ENCODE measurements at places on chromosomes 7 and 10.

DNA sequence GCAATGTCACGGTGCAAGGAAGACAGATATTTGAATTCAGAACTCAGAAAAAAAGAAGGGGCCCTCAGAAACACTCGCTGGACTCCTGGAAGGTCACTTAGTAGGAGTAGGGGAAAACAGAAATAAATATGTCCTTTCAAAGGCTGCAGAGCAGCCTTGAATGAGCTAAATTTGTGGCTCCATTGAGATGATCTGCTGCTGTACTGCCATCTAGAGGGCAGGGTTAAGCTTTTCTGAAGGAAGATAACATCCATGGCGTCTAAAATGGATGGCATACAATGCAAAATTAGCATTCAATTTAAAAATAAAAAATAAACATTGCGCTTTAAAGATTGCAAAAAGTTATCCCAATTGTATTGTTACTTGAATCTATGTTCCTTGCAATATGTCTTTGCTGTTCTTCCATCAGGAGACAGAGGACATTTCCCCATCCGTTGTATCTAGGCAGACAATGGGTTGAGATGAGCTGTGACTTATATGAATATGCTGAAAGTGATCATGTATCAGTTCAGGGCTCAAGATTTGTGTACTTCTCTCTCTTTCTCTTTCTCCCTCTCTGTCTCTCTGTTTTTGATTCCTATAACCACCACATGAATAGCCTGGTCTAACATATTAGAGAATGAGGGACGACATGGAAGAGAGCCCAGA is 642.2 kb downstream of the SH2D4B start:
- no peak for DNase-seq

DNA sequence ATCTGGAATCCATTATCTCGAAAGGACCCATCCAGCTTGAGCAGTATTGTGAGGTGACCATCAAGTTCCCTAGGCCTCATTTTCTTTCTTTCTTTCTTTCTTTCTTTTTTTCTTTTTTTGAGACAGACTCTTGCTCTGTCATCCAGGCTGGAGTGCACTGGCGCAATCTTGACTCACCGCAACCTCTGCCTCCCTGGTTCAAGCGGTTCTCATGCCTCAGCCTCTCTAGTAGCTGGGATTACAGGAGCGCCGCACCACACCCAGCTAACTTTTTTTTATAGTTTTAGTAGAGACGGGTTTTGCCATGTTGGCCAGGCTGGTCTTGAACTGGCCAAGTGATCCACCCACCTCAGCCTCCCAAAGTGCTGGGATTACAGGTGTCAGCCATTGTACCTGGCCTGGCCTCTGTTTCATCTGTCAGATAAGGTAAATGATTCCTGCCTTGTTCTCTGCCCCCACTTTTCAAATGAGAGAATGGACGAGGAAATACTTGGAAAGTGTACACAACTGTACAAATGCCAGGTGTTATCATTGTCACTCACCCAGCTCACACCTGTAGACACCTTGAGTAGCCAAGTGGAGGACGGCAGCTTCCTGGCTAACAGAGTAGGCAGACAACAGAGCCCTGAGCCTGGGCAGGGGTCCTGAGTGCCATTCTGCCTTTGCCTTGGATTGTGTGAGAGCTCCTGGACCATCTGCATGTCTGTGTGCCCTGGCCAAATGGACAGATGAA is 54.1 kb downstream of the HK1 start:
- no peak for DNase-seq

DNA sequence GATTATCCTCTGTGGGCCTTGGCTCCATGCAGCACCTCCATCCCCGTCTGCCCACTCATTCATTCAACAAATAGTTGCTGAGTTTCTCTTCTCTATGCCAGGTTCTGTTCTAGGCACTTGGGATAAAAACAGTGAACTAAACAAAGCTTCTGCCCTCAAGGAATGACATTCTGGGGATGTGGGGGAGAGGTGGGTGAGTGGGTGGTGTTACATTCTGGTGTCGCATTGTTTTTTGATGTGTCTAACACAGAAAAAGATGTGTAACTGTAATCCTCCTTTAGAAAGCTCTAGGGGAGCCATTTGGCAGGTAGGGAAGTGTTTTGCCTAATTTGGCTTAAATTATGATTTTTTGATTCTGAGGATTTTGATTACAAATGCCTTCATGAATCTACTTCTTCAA is 21.4 kb downstream of the AUTS2 start:
- DNase-seq = no peak

- DNase-seq = no peak
These were observed 167.0 kb upstream of the CDK1 start for GRCh38 chr10:60611291-60611747.

- no peak for DNase-seq
These were observed 90.7 kb downstream of the APBB1IP start for GRCh38 chr10:26528715-26529393.

DNA sequence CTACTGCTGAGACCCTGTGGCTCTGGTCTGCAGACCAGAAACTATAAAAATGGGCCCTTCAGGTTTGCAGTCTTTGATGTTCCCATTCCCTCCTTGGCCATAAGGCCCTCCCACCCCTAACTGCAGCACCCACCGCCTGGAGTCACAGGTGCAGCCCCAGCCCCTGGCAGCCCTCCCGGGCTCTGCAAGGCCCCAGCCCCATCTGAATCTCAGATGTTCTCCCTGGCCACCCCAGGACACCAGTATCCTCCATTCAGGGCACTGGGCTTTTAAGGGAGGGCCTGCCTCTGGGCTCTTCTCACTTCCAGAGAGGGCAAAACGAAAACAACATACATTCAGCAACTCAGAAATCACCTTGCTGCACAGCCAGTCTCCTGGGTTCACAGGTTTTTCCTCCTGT is 107.7 kb upstream of the RET start:
- DNase-seq = no peak

GRCh38 chr7:157964521-157964920 is 623.1 kb downstream of the PTPRN2 start:
- DNase-seq = no peak

GRCh38 chr10:112768121-112768520 is 181.9 kb upstream of the TCF7L2 start:
- DNase-seq = no peak

DNA sequence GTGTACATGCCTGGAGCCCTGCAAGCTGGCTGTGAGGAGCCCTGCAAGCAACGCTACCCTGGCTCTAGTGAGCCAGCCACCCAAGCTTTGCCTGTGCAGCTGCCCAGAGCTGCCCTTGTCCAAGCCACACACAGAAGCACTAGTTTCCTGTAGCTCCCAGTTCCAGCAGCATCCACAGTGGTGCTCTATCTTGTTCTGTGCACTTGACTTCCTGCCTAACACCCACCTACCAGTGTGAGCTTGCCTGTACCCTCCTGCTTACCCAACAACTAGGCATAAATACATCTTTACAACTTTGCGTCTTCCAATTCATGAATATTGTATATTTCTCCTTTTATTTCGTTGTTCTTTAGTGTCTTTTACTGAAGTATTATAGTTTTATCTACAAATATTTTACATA is 32.2 kb upstream of the ZNF518A start:
- DNase-seq = no peak

Measured in AG04449 (cell line).